ENCODE measurements at places on chromosomes 12 and 14.

DNA sequence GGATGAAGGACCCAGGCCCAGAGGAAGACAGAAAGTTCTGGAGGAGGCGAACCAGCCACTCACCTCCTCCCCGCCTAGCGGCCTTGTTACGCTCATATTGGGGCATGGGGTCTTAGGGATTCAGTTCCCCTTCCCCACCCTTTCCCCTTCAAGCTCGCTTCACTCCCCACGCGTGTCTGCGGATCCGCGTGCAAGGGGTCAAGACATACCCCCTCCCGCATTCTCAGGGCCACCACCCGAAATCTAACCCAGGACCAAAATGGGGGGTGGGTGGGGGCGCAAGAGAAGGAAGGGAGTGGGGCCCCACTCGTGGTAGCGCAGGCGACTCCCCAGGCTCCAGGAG is 584 bp upstream of the RFX4 start:
- DNase-seq, result no peak

GRCh38 chr12:110199339-110200123 is 75.4 kb downstream of the IFT81 start:
- DNase-seq, result no peak

- no peak for DNase-seq
These were observed at the start of gene RAB15 for GRCh38 chr14:64971943-64972791. Gene RAB15 (minus strand): TSS chr14:64972336. CDS start chr14:64972076, 260 bp downstream.

DNA sequence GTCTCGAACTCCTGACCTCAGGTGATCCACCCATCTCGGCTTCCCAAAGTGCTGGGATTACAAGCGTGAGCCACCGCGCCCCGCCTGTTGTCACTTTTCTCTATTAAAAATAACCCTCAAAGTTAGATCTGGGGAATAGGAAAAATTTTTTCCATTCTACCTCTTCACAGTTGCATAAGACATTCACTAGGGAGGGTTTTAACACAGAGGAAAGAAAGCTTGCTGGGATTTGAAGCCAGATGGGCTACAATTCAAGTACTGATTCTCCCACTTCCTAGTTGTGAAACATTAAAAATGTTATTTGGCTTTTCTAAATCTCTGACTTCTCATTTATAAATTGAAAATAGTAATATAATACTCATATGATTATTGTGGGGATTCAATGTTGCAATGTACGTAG is 23.3 kb upstream of the SLC15A5 start:
- DNase-seq, result no peak

DNA sequence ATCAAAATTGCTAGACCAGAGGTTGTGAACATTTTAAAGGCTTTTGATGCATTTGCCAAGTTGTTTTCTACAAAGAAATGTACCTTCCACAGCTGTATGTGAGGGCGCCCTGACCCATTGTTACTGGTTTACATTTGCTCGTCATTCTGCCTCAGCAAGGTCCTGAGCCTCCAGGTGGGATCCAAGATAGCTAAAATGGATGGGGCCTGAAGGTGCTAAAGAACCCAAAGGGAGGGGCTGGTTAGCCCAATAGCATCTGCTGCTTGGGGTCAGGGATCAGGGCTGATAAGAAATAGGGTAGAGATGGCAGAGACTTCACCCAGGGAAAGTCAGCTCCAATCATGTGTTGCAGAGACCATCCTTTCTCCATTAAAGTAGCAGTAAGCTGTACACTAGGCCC is 43.1 kb downstream of the GALNT16 start:
- DNase-seq, result no peak

DNA sequence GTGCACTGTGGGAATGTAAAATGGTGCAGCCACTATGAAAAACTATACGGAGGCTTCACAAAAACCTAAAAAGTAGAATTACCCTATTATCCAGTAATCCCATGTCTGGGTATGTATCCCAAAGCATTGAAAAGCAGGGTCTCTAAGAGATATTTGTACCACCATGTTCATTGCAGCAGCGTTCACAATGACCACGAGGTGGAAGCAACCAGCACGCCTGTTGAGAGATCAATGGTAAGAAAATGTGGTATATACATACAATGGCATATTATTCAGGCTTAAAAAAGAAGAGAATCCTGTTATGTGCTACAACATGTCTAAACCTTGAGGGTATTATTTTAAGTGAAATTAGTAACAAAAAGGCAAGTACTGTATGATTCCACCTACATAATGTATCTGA is 910 bp upstream of the NOPCHAP1 start:
- no peak for DNase-seq

GRCh38 chr14:62468946-62469345 is 576.3 kb downstream of the KCNH5 start:
- no peak for DNase-seq

GRCh38 chr12:125038976-125039625 is 26.1 kb upstream of the AACS start:
- DNase-seq, result no peak

- DNase-seq, result no peak
These were observed 20.9 kb upstream of the TMED10 start for GRCh38 chr14:75197338-75197737.

DNA sequence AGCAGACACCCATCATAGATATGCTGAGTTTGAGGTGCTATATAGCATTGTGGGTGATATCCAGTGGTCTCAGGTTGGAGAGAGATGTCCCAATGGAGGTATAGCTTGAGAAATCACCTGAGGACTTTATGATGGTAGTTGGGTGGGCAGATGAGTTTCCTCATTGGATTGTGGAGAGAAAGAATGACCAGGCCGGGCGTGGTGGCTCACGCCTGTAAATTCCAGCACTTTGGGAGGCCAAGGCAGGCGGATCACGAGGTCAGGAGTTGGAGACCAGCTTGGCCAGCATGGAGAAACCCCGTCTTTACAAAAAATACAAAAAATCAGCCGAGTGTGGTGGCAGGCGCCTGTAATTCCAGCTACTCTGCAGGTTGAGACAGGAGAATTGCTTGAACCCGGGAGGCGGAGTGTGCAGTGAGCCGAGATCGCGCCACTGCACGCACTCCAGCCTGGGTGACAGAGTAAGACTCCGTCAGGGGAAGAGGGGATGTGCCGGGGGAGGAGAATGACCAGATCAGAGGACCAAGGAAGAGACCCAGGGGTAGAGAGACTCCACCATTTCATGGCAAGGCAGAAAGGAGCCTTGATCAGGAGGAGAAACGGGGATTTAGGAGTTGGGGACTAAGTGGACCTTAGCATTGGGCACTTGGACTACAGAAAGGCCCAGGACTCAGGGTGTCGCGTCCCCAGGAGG is 757 bp upstream of the PCK2 start:
- no peak for DNase-seq

DNA sequence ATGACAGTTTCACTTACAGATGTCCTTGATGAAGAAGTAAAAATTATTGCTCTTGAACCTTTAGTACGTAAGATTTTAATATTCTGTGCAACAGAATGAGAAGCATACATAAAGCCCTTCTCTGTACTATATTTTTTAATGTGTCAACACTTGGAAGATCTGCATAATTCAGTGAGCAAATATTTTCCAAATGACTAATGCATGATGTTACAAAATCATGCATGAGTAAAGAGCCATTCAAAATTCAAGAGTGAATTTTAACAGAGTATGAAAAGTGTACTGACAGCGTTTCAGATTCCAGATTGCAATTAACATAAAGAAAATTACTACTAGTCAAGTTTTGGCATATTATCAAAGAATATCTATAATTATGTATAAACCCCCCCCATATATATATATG is 101.4 kb upstream of the BBS10 start:
- DNase-seq, result no peak

GRCh38 chr12:29695026-29695425 is 88.7 kb downstream of the TMTC1 start:
- no peak for DNase-seq

- DNase-seq, result no peak
These were observed 162.7 kb downstream of the KITLG start for GRCh38 chr12:88417531-88417930.

- DNase-seq, result no peak
These were observed 4.4 kb downstream of the MSRB3 start for GRCh38 chr12:65282840-65283239.

- no peak for DNase-seq
These were observed 389.7 kb upstream of the FAR2 start for GRCh38 chr12:28759333-28759732.

DNA sequence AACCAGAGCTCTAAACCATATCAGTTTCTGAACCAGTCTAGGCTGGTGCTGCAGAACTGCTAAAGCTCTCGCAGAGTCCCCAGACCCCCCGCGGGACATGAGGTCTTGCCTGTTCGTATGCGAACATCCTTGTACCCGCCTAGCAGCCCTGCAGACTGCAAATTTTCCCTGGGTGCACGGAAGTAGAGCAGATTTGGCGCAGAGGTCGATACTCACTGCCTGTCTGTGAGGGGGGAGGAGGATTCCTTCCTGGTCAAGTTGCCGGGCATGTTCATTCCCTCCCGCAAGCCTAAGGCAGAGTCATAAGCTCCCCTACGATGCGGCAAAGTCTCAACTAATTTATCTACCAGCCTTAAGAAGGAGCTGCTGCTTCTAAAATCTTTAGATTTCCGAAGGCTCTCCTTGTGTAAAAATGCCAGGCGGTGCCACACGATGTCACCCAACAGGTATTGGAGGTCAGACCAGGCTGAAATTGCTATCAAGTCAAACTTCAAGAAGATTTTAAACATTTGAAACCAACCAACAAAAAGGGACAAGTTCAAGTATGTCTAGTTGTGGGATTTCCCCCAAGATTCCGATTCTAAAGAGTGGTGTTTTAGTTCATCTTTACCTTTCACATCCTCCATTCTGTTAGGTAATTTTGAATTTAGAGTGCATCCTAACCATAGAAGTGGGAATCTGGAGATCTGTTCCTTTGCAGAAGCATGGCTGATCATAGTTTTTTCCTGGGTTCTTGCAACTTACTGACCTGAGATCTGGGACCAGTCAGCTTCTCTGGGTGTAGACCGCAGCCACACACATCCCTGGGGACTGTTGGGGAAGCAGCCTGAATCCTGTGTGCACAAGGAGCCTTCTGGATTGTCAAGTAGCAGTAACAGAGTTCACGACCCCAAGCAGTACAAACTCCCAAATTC is 1.6 kb upstream of the PAX9 start:
- no peak for DNase-seq

DNA sequence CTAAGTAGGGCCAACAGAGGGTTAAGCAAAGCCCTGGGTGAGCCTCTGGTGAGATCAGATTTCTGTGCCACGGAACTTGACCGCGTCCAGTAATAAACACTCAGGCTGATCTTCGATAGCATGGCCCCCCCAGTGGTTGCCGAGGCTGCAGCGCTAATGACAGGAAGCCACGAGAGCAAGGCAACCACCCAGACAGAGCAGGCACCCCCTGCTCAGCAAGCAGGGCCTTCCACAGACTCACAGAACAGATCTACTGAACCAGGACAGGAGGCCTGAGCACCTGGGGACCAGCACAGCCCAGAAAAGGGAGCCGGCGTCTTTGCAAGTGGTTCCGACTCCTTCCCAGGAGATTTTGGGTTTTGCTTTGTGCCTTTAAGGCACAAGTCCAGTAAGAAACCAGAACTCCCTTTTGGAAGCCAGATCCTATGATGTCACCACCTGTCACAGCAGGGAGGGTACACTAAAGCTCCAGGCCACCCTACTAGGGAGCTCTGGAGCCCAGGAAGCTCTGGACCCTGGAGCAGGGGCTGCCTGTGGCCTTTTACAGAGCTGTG is 42.3 kb downstream of the BCL11B start:
- DNase-seq, result no peak

- DNase-seq, result no peak
These were observed 25.1 kb upstream of the WNK1 start for GRCh38 chr12:727321-727720.

DNA sequence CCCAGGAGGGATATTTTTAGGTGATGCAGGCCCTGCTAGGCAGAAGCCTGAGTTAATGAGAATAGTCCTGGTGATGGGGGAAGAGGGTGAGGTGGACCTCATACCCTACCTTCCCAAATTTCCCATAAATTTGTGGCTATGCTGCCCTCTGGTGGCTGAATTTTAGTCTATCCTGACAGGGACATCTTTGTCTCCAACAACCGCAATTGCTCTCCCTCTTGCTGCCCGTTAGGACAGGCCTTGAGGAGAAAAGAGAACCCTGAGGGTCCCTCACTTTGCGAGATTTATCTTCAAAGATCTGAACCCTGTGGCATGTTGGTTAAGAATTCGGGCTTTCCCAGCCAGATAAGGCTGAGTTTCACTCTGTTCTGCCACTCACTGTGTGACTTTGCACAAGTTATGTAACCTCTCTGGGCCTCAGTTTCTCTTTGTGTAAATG is 9.8 kb upstream of the ZNF385A start:
- DNase-seq, result no peak

GRCh38 chr14:89927186-89927865 is 27.2 kb downstream of the EFCAB11 start:
- DNase-seq, result no peak

DNA sequence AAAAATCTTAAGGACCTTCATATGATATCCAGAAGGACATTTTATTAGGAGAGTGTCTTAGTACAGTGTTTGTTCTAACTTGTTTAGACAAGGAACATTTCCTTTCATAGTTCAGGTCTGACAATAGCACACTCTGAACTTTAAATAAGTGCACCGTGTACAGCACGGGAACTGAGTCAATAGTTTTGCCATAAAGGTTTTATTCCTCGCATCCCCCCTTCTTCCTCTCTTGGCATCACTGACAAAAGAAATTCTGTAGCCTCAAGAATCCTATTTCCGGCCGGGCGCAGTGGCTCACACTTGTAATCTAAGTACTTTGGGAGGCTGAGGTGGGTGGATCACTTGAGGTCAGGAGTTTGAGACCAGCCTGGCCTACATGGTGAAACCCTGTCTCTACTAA is 58.3 kb downstream of the TMCC3 start:
- no peak for DNase-seq

- DNase-seq, result no peak
These were observed 141.3 kb downstream of the KLHL28 start for GRCh38 chr14:44820230-44820964.

DNA sequence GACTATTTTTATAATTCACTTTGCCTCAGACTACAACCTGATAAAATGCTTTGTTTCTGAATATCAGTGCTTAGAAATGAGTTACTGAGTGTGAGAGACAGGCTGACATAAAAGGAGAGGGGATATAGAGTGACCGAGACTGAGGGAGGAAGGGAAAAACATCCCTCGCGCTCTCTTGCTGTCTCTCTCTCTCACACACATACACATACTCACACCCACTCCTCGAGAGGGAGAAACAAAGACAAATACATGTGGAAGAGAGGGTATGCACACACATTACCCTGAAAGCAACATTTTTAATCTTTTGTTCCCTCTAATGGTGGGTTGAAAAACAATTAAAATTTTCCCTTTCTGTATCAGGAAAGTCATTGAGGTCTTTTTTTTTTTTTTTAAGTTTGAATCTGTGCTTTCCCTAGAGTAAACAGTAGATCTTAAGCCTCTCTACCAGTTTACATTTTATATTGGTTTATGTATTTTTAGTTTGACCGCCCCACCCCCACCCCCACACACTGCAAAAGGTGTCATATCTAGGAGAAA is 45.3 kb downstream of the FRS2 start:
- DNase-seq, result no peak

- no peak for DNase-seq
These were observed 20.1 kb upstream of the TBX3 start for GRCh38 chr12:114704096-114704495.
